CD4-positive, alpha-beta T cell (primary cell): ENCODE measurements at places on chromosomes 3 and 15. TPM values are rescaled to one million over a fixed set of nuclear protein-coding genes. Genes with fewer than 3 reads are reported as not detected.

Gene IL17RC
- 0.42 TPM for total RNA-seq

- no peak for DNase-seq
These were observed 37.4 kb downstream of the FGF7 start for GRCh38 chr15:49460411-49460941.

Gene DISP2
- total RNA-seq, result 0.06 TPM

GRCh38 chr3:188906236-188906635 is 265.5 kb upstream of the TPRG1 start:
- DNase-seq, result no peak

- no peak for DNase-seq
These were observed 36.2 kb downstream of the HDC start for GRCh38 chr15:50229336-50229735.

DNA sequence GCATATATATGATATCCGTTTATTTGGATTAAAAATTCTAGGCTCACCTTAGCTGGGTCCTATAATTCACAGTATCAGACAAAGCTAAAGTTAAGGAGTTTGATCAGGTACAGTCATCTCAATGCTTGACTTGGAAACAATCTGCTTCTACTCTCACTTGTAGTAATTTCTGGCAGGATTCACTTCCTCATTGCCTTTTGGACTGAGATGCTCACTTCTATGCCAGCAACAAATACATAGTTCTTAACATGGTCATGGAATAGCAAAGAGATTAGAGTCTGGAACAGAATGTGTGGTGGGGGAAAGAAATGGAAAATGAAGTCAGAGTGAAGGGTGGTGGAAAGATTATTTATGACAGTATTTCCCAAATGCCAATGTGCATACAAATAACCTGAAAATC is 693.6 kb downstream of the CADM2 start:
- no peak for DNase-seq

- DNase-seq, result no peak
These were observed 31.8 kb upstream of the RASGRF1 start for GRCh38 chr15:79122391-79122790.

Gene SPTBN5
- 2.2 TPM for total RNA-seq

Gene ZNF620
- 0.82 TPM for total RNA-seq

DNA sequence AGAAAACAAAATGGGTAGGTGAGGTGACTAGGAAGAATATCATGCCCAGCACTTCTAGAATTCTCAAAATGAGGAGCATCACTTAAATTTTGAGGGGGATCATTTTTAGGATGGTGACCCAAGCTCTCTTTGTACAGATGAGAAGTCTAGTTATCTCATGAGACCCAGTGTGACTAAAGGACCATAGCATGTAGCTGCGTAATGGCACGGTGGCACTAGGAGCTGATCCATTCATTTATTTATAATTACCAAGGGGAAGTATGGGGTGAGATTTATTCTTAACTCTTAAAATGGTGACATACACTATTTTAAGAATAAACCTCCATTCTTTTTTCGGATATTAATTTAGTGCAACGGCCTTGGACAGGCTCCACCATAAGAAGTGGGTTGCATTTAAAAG is 8.3 kb downstream of the IQGAP1 start:
- no peak for DNase-seq

GRCh38 chr15:72358650-72359171 is 17.1 kb downstream of the HEXA start:
- DNase-seq, result no peak

- DNase-seq, result no peak
These were observed 134.7 kb downstream of the ADAMTS17 start for GRCh38 chr15:100207053-100207452.

Gene LRTM1
- not detected for total RNA-seq

DNA sequence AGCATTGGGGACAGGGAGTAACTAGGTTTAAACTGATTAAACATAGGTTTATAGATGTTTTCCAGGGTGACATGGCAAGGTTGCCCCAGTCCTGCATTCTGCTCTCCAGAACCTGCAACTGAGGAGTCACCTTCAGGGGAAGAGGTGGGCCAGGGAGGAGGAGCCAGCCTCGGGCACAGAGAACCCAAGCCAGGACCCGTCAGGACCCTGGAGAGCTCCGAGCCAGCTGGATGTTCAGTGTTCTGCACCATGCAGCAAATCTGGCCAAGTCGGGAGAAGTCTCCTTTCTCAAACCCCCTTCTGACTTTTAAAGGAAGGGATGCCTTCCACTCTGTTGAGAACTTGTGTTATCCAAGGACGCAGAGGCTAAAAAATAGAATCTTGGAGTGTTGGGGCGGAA is 62.1 kb upstream of the SLC6A11 start:
- DNase-seq, result peak; percentile 14

DNA sequence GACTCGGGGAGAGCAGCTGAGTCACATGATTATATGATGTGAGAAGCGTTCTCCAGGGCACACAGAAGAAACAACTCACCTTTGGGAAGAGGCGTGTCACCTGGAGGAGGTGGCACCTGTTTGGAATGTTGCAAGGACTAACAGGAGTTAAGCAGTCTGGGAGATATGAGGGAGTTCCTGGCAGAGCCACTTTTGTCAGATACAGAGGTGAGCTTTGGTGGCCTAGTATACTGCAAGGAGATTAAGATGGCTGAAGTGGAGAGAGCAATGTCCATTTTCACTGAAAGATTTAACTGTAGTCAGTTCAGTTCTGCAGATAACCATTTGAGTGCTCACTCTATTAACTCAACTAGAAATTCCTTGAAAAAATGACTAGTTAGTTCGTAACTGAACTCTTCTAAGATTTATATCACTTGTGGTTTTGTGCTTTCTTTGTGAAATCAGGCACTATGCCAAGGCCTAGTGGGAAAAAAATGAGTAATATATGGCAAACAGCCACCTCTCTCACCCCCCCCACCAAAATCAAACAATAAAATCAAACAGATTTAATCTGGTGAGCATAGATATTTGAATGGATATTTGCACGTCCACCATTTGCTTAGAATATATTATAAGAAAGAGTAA is 61.3 kb downstream of the CRYBG3 start:
- DNase-seq, result no peak

DNA sequence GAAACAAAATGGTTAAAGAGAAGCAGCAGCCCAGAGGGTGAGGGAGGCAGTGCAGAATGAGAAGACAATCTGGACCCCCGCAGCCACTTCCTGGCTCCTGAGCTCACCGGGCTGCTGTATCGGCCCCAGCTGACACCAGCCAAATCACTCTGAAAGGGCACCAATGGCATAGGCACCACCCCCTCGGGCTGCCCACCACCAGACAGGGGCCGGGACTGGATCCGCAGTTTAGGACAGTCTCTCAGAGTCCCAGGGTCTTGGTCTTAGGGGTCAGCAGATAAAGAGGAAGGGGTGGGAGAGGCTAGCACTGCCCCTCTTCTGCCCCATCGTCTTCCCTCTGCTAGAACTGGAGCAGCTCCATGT is 17.9 kb upstream of the EHD4 start:
- no peak for DNase-seq

DNA sequence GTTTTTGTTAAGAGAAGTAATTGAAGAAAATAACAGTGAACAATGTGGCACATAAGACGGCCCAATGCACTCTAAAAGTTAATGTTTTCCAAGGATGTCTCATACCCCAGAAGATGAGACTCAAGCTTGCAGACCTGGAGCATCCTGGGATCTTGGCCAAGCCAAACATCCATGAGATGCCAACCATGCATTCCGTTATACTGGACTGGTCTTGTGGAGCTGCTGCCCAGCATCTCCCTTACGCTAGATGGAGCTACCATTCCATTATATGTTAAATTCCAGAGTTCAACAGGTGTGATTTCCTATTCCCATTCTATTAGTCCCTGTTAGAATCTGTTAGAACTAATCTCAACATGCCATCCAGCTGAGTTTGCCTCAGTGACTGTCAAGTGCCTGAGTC is 181.8 kb downstream of the PDCD6IP start:
- DNase-seq, result no peak

Gene HGD
- total RNA-seq, result 2.9 TPM

- no peak for DNase-seq
These were observed 126.8 kb upstream of the ABHD17C start for GRCh38 chr15:80568298-80568697.

- no peak for DNase-seq
These were observed 51.0 kb upstream of the SSR3 start for GRCh38 chr3:156605686-156606605.

Gene MYEF2
- total RNA-seq, result 19.3 TPM

GRCh38 chr3:100972301-100972844 is 20.8 kb downstream of the ABI3BP start:
- no peak for DNase-seq

Gene DNAJC19
- total RNA-seq, result 40.2 TPM

Gene ECE2
- total RNA-seq, result not detected

DNA sequence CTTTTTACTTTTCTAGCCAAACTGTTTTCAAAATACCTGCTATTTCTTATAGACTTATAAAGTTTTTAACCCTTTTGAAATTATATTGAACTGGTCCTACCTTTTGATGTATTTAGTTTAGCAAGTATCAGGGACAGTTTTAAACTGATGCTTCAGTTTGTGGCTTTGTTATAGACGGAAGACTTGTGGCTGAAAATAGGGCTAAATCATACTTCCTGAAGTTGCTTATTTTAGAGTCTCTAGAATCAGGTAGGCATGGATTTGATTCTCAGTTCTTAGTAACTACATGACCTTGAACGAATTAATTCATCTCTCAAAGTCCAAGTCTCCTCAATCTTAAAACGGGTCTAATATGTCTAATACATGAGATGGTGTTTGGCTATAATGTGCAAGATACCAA is 322.8 kb downstream of the RAP2B start:
- no peak for DNase-seq

DNA sequence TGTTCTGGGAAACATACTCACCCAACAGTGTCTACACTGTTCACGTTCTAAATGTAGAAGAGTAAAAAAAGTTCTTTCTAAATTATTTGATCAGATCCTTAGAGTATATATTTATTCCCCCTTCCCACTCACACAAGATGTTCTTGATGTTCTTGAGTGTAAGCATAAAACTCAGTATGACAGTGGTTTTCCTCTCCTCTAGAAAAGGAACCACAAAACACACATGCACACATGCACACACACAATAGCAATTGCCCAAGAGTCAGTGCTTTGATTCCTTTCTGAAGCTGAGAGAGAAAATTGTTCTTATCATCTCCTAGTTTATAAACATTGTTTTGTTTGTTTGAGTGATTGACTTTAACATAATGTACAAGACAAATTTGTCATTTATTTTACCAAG is 123.2 kb upstream of the PHLDB2 start:
- DNase-seq, result no peak

Gene SHF
- total RNA-seq, result 3.7 TPM

- no peak for DNase-seq
These were observed 421.4 kb downstream of the SHQ1 start for GRCh38 chr3:72426618-72427397.

DNA sequence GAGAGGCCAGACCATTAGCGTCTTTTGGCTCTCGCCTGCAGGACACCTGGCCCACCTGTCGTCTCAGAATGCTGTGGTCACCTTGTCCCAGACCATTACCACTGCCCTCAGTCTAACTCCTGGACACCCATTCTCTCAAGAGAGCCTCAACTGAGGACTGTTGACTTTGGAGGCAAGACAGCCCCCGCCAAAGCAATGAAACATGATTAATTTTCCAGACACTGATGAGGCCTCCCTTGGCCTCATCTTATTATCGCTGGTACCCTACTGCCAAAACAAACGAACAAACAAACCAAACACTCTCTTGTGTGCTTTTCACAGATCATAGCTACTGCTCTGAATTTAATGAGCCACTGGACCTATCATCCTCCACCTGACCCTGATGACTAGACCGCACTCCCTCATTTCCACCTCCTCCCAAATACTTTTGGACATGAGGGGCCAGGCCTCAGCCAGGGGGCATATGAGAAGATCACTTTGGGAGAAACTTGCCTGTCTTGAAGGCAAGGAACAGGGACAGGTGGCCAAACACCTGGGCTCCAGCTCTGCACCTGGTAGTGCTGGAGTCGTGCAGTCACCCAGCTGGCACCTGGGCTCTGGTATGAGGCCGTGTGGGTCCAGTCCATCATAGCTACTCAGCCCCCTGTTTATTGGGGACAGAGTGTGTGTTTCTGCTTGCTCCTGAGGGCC is 27.6 kb downstream of the ALS2CL start:
- no peak for DNase-seq

DNA sequence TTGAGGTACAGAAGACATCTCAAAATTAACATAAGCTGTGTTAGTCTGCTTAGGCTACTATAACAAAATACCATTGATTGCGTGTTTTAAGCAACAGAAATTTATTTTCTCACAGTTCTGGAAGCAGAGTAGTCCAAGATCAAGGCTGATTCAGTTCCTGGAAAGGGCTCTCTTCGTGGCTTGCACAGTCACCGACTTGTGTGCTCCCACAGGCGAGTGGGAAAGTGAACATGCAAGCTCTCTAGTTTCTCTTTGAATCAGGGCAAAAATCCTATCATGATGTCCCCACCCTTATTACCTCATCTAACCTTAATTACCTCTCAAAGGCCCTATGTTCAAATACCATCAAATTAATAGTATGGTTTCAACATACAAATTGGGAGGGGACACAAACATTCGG is 505.9 kb downstream of the ZIC1 start:
- no peak for DNase-seq

DNA sequence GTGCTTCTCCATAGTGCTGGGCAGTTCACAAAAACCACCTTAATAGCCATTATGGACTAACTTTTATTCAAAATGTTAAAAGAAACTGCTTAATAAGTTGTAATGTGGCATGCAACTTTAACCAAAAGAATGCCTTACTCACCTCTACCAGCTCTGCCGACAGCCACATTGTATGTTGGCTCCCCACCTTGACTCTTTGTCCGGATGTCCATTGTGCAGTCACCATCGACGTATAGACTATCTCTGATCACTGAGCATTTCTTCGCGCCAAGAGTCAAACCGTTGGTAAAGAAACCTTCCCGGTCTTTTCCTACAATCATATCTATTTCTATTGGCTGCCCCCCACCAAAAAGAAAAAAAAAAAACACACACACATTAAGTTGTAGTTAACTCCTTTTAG is 2.5 kb downstream of the PFN2 start:
- DNase-seq, result peak; percentile 8

- DNase-seq, result no peak
These were observed 11.5 kb downstream of the IGDCC3 start for GRCh38 chr15:65366122-65366892.

Gene SEMA5B
- total RNA-seq, result not detected

DNA sequence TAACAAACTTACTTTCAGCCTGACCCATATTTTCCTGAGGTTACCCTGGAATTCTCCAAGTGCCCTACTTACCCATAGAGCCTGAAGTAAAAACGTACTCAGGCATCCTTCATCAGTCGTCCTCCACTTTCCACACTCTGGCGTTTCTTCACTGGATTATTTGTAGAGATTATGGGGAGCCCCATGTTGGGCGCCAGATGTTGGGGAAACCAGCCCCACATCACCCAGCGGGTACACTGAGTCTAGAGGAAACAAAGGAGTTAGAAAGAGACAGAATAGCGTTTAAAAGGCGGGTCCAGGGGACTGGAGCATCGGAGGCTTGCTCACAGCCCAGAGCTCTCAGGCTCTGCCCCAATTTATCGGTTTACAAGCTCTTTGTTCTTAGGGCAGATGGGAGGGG is 9.7 kb upstream of the SLC28A2 start:
- no peak for DNase-seq

DNA sequence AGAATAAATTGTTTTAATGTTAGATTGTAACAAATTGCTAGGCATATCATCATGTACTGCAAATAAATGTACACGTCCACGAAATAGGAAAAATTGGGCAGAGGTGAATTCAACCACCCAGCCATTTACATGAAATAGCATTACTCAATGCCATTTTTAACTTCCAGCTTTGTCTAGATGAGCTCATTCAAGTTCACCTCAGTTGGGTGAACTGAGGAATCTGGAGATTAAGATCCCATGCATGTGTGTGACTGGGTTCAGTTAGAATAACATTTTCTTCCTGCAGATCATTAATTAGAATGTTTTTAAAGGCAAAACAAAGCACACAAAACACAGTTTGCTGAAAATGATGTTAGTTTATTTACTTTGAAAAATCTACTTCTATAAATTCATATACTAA is 767.8 kb upstream of the GOLIM4 start:
- no peak for DNase-seq
